ENCODE measurements at places on chromosomes 7 and 10.

DNA sequence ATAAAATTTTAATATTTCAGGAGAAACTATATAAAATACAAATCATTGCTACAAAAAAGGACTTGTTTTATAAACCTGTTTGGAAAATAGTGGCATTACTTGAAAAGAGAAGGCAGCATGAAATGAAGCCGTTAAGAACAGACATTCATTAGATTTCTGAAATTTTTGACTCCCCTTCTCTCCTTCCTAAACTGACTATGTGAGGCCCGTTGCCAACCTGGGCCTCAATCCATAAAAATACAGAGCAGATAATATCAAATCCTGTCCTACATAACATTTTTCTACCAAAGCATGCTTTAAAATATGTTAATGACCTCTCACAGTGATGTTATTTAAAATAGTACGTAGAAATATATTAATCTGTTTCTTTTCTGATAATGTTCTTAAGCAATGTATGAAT, 34.5 kb upstream of the ING3 start:
- no peak for DNase-seq

DNA sequence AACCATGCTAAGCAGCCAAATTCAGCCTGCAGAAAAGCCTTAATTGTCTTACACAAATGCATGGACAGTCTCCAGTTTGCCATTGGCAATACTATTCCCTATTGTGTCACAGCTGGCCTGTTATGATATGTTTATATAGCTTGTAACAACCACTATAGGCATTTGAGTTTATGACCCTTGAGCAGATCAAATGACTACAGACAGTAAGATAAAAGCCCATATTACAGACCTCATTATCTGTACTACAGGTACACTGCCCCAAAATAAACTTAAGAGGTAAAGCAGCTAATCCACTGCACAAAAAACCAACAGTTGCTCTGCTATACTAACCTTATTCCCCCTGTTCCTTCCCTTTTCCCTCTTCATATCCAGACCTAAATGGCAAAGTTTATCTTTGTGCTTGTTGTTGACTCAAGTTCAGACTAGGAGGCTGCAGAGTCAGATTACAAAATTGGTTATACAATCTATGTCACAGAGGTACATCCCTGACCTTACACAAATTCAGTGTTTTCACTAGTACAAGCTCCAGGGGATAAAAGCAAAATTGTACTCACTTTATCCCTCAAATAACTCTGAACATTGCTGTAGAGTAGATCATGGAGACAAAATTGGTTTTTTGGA, 218.4 kb downstream of the GRM8 start:
- no peak for DNase-seq

- no peak for DNase-seq
Measured at GRCh38 chr7:101701153-101701794, 72.2 kb upstream of the MYL10 start.

DNA sequence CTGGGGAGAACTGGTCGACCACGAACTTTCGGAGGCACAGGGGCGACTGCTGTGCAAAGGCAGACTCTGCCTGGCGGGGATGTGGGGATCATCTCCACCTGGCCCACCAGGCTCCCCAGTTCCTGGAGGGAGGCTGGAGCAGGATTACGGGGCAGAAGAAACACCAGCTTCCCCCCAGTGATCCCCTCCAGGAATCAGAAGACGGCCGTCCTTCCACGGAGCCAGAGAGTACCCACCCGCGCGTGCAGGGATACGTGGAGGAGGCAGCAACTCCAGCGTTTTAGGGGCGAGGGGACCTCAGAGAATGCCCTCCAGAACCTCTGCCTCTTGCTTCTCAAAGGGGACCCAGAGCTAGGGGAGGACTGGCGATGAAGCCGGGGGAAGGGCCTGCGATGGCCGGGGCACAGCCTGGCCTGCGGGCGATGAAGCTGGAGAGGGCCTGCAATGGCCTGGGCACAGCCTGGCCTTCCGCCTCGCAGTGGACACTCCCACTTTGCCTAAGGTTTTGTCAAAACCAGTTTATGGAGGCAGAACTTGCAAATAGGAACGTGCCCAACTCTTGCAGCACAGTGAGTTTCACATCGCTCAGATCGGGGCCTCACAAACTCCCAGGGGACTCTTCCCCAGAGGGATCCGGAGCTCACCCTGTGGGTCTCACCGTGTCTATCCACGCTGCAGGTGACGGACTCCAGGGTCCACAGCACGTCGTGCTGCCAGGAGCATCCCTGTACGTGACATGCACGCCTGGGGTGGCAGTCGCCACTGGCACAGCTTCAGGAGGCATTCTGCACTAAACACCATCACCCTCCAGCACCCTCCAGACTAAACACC, 77.9 kb upstream of the PDGFA start:
- DNase-seq = no peak

DNA sequence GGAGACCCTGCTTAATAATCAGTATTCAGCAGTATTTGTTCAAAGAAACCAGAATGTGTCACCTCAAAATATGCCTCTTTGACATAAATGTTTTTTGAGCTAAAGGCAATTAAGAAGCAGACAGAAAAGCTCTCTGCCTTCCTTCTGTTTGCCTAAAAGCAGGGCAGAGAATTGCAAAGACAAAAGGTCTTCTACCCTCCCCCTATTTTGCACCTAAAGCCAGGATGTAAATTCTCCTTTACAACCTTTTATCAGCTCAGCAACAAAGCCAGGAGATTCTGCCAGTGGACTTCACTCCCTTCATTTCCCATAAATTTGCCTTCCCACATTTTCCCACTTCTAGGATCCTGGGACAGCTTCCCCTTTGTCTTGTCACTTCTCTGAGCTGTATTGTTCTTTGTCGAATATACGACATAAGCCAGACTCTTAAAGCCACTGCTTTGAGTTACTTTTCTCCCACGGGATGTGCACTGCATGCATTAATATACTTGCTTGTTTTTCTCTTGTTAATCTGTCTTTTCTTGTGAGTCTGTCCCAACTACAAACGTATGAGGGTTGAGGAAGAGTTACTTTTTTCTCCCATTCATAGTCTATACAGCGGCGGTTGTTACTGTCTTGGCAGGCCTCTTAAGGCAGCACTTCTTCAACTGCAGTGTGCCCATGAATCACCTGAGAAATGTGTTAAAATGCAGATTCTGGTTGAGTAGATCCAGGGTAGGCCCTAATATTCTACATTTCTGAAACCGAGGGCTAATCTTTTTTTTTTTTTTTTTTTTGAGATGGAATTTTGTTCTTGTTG, 48.2 kb downstream of the ST8SIA6 start:
- no peak for DNase-seq

GRCh38 chr10:1516492-1517165, 220.7 kb downstream of the ADARB2 start:
- DNase-seq = no peak

- no peak for DNase-seq
Measured at GRCh38 chr10:28304032-28304571, 1.2 kb upstream of the MPP7 start.

GRCh38 chr10:72291019-72291532, 17.4 kb downstream of the DDIT4 start:
- DNase-seq = no peak

GRCh38 chr10:132446661-132447445, 49.9 kb downstream of the PWWP2B start:
- no peak for DNase-seq

- DNase-seq = no peak
Measured at GRCh38 chr7:114312649-114313048, 102.0 kb upstream of the FOXP2 start.

GRCh38 chr7:155681663-155682062, 37.2 kb downstream of the RBM33 start:
- DNase-seq = no peak

- no peak for DNase-seq
Measured at GRCh38 chr7:91551377-91552175, 287.3 kb downstream of the FZD1 start.

DNA sequence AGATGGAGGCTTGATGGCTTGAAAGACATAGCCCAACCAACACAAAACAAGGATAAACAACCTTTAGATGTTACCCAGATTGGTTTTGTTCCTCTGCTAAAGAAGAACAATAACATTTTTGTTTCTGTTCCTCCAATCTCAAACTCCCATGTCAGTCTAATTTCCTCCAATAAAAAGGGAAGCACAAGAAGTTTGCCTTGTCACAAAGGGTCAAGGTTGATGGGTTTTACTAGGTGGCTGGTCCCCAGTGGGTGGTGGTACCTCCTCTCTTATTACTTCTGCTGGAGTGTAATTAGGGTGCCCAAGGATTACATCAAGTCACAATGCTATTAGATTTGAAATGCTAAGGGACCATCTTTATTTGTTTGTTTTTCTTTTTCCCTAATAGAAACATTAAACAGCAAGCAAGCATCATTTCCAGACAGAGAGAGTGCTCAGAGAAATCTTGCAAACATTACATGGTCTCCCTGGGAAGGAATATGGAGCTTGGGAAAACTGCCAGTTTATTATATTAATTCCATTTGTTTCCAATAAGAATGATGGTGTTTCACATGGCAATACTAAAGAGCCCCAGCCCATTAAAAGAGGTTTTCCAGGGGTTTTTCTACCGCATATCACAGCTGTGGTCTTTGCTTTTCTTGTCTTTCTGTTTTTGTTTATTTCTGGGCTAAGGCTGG, 78.3 kb upstream of the AOAH start:
- DNase-seq = no peak

DNA sequence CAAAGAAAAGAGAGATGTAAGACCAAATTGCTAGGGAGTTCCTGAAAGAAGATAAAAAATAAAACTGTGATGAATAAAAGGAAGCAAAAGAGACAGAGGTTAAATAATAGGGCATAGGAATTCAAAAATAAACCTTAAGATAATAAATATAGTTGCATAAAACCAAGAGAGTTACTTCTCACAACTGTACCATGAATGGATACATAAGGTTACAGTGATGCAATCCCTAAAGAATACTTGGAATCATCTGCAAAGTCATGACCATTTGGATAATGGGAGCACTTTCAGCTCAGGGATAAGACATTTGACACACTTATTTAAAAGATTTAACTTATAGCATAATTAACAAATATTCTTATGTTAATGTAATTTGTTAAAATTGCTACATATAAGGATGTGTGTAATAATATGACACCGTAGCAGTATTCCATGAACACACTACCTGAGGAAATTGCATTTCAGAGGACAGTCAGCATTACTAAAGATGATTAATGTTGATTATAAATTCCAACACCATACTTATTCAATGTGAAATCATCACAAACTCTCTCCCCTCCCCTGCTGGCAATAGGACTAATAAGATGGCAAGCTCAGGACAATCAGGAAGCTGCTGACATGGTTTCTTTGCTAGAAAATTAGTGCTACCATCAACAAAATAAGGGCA, 202.1 kb upstream of the AKR1E2 start:
- DNase-seq = no peak

GRCh38 chr10:132892004-132892403, 50.4 kb downstream of the CFAP46 start:
- no peak for DNase-seq

- DNase-seq = no peak
Measured at GRCh38 chr10:108095932-108096925, 931.7 kb upstream of the SORCS1 start.

- no peak for DNase-seq
Measured at GRCh38 chr10:60048091-60048501, 141.7 kb upstream of the CCDC6 start.

GRCh38 chr7:7554021-7554432, 12.7 kb upstream of the MIOS start:
- DNase-seq = no peak

DNA sequence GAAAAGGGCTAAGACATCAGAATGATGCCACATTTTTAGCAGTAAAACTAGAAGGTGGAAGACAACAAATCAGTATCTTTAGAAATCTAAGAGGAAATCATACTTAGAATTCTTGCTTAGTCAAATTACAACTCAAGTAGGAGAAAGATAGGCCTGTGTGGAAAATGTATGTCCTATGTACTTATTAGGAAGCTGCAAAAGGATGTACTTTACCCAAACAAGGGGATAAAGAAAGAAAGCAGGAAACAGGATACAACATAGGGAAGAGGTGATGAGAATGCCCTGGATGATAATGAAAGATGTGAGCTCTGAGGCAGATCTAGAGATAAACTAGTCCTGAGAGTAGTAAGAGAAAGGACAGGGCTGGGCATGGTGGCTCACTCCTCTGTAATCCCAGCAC, 54.9 kb downstream of the RNLS start:
- no peak for DNase-seq

- DNase-seq = no peak
Measured at GRCh38 chr7:37208528-37208927, 240.1 kb downstream of the ELMO1 start.

GRCh38 chr10:126420567-126421300, 32.5 kb upstream of the ADAM12 start:
- DNase-seq = no peak

GRCh38 chr7:2698581-2699288, 10.7 kb downstream of the AMZ1 start:
- DNase-seq = no peak

GRCh38 chr7:30986331-30986730, 22.6 kb downstream of the GHRHR start:
- DNase-seq = no peak

DNA sequence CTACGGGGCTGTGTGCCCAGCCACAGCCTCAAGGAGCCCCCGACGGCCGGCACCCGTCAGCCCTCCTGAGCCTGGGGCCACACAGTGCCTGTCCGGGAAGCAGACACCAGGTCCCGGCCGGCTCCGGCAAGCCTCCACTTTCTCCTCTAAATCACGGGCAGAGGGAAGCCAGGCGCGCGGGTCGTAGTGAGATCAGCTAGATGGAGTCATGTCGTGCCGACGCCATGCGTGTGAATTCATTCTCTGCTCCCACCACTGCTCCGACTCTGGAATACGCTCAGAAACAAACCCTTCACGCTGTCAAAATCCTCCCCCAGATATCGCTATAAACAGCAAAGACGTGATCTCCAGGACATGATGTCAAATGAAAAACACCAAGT, 93.7 kb upstream of the DNAAF5 start:
- no peak for DNase-seq

GRCh38 chr10:66924674-66925345, 1.0 kb upstream of the LRRTM3 start:
- DNase-seq = no peak

DNA sequence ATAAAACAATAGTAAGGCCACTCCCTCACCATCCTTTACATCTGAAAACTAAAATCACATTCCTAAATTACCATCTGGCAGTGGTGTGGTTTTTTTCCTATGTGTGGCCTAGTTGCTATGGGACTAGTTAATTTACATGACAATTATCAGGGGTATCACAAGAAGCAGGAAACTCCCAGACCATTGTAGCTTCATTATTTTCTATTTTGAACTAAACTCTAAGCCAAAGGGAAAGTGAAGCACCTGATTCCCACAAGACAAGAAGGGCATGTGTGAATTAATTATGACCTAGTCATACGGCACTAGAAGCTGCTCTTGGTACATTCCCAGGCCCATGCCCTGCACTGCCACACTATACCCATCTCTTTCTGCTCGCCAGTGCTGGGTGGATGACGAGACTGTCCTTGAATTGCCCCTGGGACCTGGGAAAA, 103.4 kb downstream of the ATXN7L1 start:
- DNase-seq = no peak

DNA sequence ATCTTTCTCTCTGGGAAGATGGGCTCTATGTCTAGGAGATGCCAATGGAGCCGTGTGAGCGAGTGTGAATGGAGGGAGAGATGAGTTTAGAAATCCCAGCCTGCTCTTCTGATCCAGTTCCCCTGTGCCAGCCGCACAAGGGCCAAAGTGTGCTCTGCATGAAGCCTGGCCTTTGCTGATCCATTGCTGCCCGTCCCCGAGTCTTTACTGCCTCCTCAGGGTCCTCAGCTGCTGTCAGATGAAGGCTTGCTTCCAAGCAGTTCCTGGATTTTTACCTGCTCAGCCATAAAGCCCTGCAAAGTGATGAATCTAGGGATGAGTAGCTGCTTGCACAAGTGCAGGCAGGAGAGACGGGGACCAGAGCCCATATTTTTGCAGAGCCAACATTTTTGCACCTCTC, 115.9 kb downstream of the ZMIZ1 start:
- no peak for DNase-seq

- DNase-seq = no peak
Measured at GRCh38 chr10:13614530-13615332, 28.0 kb downstream of the PRPF18 start.

Measured in cortex of kidney (tissue), 1 donor.